Bladder microvascular endothelial cell (primary cell): ENCODE measurements at places on chromosomes 4 and X. TPM values are rescaled to one million over a fixed set of nuclear protein-coding genes. Genes with fewer than 3 reads are reported as not detected.

The XAGE2 gene
- total RNA-seq: not detected in 2 replicates

The PF4V1 gene
- total RNA-seq: 0.25 TPM in 1 of 2 replicates, not detected in the other

The PARM1 gene
- total RNA-seq: under 0.01 and 0.06 TPM in 2 replicates

The PPARGC1A gene
- 1.0 TPM in 1 of 2 replicates, not detected in the other for total RNA-seq

The AWAT2 gene
- total RNA-seq: 0.25 TPM in 1 of 2 replicates, not detected in the other
